GM03348 (cell line): ENCODE measurements at places on chromosomes 2 and 18.

- DNase-seq, result no peak
These were observed 135.2 kb upstream of the NT5C1B start for GRCh38 chr2:18724371-18725145.

- DNase-seq, result no peak
These were observed 153.2 kb downstream of the NEDD4L start for GRCh38 chr18:58196881-58197872.

GRCh38 chr2:152444448-152444847, 109.5 kb downstream of the FMNL2 start:
- DNase-seq, result no peak

GRCh38 chr2:120396861-120397811, 51.2 kb downstream of the INHBB start:
- DNase-seq, result peak; percentile 34

DNA sequence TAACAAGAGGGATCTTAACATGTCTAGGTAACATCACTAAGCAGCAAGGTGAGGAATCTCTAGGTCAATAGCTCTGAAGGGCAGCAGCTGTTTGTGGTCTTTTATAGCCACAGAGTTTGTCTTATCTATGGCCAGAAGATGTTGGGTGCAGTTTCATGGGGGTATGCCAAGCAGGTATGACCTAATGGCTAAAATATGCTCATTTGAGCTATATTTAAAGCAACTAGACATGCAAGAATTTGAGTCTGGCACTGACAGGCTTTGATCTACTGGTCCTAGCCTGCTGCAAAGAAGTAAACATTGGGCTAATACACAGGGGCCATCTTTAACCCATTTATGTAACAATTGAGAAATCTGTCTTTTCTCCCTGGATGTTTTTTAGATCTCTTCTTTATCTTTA, 13.9 kb upstream of the UGP2 start:
- DNase-seq, result peak; percentile 69

DNA sequence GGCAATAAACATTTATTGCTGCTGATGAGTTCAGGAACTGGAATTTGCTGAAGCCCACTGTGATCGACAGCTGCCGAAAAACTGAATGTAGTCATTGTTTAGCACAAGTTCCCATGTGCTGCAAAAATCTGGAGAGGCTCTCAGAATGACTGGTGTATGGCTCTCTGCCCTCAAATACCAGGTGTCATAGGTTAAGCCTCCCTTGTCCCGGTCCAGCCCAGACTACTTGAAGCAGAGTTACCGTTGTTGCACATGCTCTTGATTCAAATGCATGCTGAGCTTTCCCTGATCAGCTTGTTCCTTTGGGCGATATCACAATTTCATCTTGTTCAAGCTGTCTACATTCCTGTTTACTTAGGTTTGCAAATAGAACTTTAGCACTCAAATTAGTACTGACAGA, 625.2 kb downstream of the CPS1 start:
- DNase-seq, result no peak

DNA sequence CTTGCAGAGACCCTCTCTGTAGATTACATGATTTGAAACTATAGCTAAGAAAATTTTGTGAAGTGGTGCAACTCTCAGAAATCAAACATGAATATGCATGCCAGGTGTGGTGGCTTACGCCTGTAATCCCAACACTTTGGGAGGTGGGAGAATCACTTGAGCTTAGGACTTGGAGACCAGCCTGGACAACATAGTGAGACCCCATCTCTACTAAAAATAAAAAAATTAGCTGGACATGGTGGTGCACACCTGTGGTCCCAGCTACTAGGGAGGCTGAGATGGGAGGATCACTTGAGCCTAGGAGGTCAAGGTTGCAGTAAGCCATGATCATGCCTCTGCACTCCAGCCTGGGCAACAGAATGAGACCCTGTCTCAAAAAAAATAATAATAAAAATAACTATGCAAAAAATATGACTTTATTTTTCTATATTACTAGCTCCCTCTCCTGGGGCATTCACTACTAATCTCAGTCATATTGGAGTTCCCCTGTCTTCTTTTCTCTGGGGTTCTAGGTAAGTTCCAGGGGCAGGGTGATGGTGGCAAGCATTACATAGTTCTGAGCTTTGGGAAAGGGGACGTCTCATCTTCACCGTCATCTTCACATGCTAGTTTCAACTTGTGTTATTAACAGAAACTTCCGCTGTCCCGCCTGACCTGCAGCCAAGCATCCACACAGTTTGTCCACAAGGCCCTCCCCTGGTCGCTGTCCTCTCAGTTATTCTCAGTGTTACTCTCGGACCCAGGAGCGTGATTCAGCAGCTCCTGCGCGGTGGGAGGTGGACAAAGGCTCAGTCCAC, 96.8 kb upstream of the MBOAT2 start:
- no peak for DNase-seq

- no peak for DNase-seq
These were observed 221.6 kb downstream of the PIK3C3 start for GRCh38 chr18:42176599-42176998.

- DNase-seq, result peak; percentile 35
These were observed 6.8 kb upstream of the COX7A2L start for GRCh38 chr2:42367835-42368234.

DNA sequence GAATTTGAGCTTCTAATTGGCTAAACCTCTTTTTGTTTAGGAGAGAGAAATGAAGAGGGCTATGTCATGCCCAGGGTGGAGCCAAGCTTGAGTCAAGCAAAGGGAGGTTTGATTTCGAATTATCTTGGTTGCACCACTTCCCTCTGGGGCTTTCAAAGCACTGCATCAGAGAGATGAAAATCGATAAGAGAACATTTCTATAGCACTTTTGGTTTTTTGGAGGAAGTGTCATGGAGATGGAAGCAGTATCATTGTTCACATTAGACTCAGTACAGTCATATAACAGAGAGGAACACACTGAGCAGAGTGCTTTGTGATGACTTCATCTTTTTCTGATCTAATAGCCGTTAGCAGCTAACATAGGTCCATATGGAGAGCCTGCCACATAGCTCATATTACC, 120.3 kb upstream of the UXS1 start:
- no peak for DNase-seq

DNA sequence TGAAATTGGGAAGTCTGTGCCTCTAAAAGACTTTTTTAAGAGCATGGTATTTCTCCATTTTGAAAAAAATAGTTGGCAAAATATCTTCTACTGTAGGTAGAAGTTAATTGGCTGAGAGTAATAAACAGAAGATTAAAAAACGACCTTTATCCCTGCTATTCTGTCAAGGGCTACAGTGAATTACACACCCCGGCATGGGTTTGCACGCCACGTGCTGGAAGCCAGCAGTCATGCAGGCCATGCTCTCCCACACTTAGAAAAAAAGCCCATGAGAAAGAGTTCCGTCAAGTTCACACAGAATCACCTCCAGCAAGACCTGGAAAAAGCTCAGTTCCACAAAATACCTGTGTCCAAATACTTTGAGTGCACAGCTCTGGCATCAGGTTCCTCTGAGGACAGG, 26.8 kb downstream of the FAM110C start:
- DNase-seq, result no peak

DNA sequence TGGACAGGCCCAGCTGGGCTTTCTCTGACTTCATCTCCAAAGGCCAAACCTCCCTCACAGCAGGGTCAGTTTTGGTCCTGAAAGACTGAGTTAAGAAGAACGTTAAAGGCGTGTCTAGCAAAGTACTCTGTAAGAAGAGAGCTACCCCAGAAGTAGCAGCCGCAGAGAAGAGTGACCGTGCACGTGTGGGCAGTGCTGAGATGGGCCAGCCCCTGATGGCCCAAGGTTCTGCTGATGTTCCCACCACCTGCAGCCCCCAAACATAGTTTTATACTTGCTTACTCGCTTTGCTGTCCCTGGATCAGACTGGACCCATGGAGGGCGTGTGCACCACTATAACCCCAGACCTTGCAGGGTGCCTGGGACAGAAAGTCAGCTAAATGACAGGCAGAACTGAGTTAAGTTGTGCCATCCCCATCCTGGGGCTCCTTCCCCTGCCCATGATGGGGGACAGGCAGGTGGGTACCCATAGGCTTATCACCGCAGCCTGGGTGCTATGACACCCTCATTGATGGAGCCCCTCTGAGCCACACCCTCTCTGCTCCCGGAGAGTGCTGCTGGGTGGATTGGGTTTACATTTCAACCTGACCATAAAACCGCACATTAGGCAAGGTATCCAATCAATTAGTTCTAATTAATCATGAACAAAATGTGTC, 367.3 kb upstream of the HS6ST1 start:
- DNase-seq, result no peak

DNA sequence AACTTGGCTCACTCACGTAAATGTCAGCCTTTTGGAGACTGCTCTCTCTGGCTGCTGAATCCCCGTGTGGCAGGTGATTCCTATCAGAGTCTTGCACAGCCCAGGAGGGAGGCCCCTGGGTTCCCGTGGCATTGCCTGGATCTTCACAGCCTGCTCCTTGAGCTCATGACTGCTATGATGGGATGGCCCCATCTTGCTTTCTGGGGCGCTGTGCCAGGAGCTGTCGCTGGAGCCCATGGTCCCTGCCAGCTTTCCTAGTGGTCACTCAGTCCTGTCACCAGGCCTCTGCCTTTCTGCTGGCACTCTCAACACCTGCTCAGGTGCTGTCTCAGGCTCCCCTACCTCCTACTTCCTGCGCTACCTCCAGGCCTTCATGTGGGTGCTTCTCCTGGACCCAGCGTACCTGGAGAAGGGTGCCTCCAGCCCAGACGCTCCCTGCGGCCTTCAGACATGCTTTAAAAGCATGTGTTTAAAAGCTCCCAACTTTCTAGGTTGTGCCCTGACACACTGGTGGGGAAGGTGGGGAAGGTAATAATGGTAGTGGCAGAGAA, 110.1 kb downstream of the MCFD2 start:
- peak; percentile 2 for DNase-seq

- peak; percentile 59 for DNase-seq
These were observed 181.3 kb upstream of the SIX2 start for GRCh38 chr2:45190481-45190942.

- no peak for DNase-seq
These were observed 47.4 kb downstream of the VWA3B start for GRCh38 chr2:98134172-98135005.
